Large intestine (tissue), 12 donors: ENCODE measurements at places on chromosomes 5 and 9. TPM values are rescaled to one million over a fixed set of nuclear protein-coding genes. Genes with fewer than 3 reads are reported as not detected.

- H3K4me1 ChIP-seq = no peaks in the 10 kb centered on the region
- H3K36me3 ChIP-seq = peaks cover 46% of the 10 kb centered on the region
- H3K27me3 ChIP-seq = no peaks in the 10 kb centered on the region
- no peak overlapping the region for H3K27ac ChIP-seq
- no peak for DNase-seq
Measured at GRCh38 chr5:132915681-132916080, 42.2 kb downstream of the LEAP2 start.

GRCh38 chr5:142301540-142301939, 23.3 kb downstream of the SPRY4 start:
- H3K4me3 ChIP-seq = no peak overlapping the region
- no peaks in the 10 kb centered on the region for H3K27me3 ChIP-seq
- DNase-seq = peak; percentile 59
- peaks cover 51% of the 10 kb centered on the region for H3K4me1 ChIP-seq
- no peaks in the 10 kb centered on the region for H3K36me3 ChIP-seq

- no peak overlapping the region for H3K4me3 ChIP-seq
- peaks cover 3% of the 10 kb centered on the region for H3K4me1 ChIP-seq
- H3K27me3 ChIP-seq = no peaks in the 10 kb centered on the region
- H3K36me3 ChIP-seq = no peaks in the 10 kb centered on the region
- no peak for DNase-seq
Measured at GRCh38 chr5:145158730-145159129, 676.4 kb downstream of the PRELID2 start.

DNA sequence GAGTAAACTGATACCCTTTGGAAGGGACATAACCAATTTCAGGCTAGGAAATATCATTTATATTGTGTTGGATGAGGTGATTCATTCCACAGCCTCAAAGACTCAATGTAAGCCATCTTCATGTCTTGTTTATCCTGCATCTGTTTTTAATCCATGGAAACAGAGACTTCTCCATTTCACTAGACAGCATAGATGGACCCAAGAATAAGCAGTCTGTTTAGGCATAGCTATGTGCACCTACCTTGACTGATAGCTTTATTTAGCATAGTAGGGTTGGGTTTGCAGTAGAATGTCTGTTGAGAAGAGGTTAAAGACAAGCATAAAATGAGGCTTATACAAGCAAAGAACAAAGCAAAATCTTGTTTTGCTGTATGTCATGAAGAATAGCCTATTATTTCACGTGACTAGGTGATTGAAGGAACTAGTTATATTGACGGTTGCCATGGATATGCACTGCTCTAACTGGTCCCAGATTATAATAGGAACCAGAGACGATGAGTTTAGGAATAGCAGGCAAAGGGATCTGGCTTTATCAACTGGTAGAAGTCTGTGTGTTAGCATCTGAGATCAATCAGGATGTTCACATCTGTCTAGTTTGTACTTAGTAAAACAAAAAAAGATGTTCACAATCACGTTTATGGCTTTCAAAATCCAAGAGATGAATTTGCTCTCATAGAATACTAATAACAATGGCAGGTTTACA, 154.8 kb upstream of the KLF9 start:
- DNase-seq = no peak
- peaks cover 7% of the 10 kb centered on the region for H3K4me1 ChIP-seq
- no peak overlapping the region for H3K27ac ChIP-seq
- H3K4me3 ChIP-seq = no peak overlapping the region
- H3K36me3 ChIP-seq = no peaks in the 10 kb centered on the region
- H3K27me3 ChIP-seq = no peaks in the 10 kb centered on the region

DNA sequence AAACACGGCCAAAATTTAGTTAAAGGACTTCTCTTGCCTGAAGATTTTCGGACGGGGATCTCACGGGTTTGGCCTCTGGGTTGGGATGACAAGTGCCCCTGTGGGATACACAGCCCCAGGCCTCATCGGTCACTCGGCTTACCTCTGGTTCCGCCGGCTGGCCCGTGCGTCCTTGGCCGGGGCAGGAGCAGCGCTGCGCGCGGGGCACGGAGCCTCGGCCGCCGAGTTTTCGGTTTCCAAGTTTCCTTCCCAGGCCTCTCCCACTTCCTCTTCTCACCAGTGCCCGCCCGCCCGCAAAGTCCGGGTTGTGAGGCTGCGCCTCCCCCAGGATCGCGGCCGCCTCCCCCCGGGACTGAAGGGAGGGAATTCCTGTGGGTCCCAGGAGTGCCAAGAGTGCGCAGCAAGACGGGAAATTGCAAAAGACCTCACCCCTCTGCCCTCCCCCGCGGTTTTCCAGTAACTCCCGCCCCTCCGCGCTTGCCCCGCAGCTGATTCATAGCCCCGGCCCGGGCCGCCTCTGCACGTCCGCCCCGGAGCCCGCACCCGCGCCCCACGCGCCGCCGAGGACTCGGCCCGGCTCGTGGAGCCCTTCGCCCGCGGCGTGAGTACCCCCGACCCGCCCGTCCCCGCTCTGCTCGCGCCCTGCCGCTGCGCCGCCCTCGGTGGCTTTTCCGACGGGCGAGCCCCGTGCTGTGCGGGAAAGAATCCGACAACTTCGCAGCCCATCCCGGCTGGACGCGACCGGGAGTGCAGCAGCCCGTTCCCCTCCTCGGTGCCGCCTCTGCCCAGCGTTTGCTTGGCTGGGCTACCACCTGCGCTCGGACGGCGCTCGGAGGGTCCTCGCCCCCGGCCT, at the start of gene OSMR:
OSMR (plus strand) TSS at position 487 of the 853 bp plus-strand sequence. CDS start 23,033 bp downstream, outside the sequence.
- peak within 1 kb of the TSS; percentile 58 for H3K27ac ChIP-seq
- H3K27me3 ChIP-seq = peaks cover 42% of the 10 kb centered on the region
- peak; percentile 61 for DNase-seq
- peak within 1 kb of the TSS; percentile 54 for H3K4me3 ChIP-seq
- no peaks in the 10 kb centered on the region for H3K36me3 ChIP-seq

GRCh38 chr5:140054086-140054689, 11.1 kb upstream of the NRG2 start:
- no peaks in the 10 kb centered on the region for H3K4me1 ChIP-seq
- H3K36me3 ChIP-seq = no peaks in the 10 kb centered on the region
- H3K27ac ChIP-seq = no peak overlapping the region
- no peak for DNase-seq
- peaks cover 38% of the 10 kb centered on the region for H3K27me3 ChIP-seq
- no peak overlapping the region for H3K4me3 ChIP-seq

The PCDHA9 gene
- polyA plus RNA-seq = 0.24 TPM

The FREM1 gene
- 10.0 TPM for polyA plus RNA-seq
